ENCODE measurements at places on chromosomes 11 and 22.

DNA sequence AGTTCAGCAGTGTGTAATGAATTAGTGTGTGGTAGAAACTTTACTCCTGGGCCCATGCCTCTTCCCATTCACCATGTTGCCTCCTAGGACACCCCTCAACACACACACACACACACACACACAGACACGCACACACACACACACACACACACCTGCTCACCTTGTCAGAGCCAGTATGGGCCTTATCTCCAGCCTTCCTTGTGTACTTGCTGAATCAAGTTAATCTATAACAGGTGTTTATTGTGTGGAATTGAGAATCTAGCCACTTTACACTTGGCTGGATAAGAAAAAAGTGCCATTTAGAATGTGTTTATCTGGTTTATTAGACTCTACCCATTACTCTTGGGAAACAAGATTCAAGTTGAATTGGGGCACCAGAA, 14.5 kb upstream of the ZDHHC13 start:
- DNase-seq: no peak

DNA sequence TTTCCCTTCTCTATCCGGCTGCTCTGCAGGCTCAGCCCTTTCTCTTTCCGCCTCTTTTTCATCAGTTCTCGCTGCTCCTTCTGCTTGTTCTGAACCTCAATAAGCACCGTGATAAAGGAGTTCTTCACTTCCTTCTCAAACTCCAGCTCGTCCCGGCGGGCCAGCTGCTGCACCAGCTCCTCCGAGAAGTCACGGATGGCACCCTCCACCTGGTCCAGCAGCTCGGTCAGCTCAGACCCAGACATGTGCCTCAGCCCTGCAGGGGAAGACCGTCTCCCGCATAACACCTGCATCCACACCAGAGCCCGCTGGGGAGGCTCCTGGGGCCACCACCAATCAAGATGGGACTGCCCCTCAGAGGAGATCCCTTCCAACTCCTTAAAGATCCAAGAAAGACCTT, 40.2 kb downstream of the FEZ1 start:
- DNase-seq: no peak

DNA sequence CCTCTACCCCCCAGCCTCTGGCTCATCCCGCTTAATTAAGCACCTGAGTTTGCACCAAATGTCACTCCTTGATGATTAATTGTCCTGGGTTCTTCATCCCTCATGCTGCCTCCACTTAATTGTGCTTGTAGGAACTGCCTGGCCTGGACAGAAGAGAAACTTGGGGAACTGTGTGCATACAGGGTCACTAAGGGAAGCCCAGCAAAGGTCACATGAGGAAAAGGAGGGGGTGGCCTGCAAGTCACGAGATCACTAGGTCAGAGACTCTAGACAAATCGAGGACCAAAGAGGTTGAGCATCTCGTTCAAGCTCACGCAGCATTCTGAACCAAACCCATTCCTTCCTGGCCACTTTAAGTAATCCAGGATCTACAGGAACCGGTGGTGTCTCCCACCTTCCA, 75.8 kb downstream of the PDE2A start:
- DNase-seq: no peak

- no peak for DNase-seq
Observed at GRCh38 chr11:94834911-94835593, 66.9 kb downstream of the AMOTL1 start.
